ENCODE measurements at places on chromosomes 6 and 20.
A peak's percentile ranks its signal among the peaks of the same experiment; 100 is the strongest.

- DNase-seq, result peak; percentile 75
Measured at GRCh38 chr6:113414511-113414910, 442.6 kb upstream of the MARCKS start.

DNA sequence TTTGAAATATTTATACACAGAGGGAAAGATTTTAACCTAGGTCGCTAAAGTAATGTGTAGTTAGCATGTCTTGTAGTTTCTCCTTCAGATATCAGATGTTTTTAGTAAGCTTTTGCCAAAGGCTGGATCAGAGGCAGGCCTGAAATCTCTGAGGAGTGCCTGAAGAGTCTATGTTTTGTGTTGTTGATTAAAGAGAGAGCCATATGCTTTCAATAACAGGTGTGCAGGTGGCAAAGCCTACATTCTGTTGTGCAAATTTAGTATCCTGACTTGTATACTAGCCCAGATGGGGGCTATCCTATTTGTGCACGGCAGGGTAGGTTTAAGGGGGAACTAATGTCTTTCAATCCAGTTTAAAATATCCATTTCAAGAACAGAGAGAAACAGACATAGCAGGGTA lies 167.1 kb upstream of the ATXN1 start:
- no peak for DNase-seq

DNA sequence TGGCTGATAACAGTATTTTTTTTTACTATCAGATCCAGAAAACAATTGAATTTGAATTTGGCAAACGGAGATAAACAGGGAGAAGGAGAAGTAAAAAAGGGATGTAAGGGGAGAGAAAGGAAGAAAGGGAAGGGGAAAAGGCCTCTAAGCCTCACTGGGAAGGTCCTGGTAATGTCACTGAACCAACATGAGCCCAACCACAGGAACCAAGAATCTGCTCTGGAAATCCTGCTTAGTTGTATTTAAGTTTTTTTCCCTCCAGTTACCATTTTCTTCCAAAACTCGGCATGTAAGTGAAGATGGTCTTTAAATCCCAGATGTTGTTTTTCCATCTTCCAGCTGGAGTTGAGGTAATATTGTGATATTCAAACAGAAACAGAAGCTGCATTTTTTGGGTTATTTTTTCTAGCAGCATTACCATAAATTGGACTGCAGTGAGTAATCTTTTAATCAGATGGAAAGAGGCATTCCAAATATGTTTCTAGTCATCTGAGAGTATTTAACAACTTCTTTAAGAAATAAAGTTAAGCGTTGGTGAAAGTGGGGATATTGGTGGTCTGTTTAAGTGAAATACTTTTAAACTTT lies 91.1 kb downstream of the TXNDC5 start:
- DNase-seq, result no peak

- no peak for DNase-seq
Measured at GRCh38 chr6:124441450-124441849, 520.8 kb upstream of the RNF217 start.

DNA sequence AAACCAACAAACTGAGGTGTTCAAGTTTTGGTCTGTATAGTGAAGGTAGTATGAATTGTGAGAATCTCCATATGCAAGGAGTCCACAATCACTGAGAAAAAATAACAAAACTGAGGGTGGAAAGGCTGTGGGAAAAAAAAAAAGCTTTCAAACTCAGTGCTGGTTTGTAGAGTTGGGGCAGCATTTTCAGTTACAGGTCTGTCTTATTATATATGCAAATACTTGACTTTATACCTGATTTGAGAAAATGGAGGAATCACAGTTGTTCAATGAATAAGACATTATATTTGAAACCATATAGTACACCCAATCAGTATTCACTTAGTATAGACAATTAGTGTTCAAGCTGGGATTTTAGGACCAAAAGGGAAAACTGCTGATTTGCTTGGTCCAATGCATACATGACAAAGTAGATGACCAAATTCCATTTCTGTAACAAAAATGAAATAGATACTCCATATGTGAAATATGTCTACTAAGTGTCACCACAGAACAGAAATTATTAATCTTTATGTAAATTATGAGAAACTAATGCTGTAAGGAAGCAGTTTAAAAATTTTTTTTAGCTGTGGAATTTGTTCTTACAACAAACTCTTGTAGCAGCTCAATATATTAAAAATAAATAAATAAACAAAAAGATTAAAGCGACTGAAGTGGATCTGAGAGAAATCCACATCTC lies 187.7 kb downstream of the ASCC3 start:
- DNase-seq, result no peak

DNA sequence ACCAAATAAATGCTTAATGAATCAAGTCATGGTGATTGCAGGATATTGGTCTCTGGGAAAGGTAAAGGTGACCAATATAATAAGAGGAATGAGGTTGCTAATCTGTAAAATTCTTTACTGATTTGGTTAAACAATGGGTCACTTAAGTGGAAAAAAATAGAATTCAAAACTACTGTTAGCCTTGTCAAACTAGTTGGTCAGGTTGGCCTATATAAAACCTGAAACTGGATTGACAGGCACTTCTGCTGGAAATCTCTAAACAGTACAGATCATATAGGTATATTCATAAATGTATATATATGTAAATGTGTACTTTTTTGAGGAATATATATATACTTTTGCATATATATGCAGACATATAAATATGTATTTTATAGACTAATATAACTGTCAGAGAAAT lies 19.7 kb downstream of the PLCB4 start:
- no peak for DNase-seq

DNA sequence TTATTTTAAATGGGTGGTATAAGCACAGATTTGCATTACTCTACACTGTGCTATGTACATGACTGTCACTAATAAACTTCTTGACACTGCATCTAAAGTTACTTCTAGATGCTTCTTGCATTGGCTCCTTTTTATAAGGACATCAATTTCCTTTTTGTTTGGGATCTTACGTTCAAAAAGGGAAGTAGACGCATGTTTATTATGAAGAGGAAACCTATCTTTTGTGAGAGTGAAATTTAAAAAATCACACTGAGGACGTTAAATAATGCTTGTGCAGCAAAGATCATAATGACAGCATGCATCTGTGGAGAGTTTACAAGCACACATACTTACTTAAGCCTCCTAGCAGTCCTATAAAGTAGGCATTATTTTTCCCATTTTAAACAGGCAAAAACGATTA lies 479.5 kb downstream of the CD83 start:
- DNase-seq, result no peak

- DNase-seq, result no peak
Measured at GRCh38 chr6:1738558-1739081, 128.9 kb downstream of the FOXC1 start.

- no peak for DNase-seq
Measured at GRCh38 chr20:62368976-62369814, 2.1 kb upstream of the LAMA5 start.

GRCh38 chr6:99608059-99608885 lies 1.6 kb downstream of the PRDM13 start:
- no peak for DNase-seq

GRCh38 chr6:157029980-157030690 lies 253.0 kb downstream of the ARID1B start:
- DNase-seq, result no peak

- DNase-seq, result no peak
Measured at GRCh38 chr6:37654727-37655500, 42.8 kb downstream of the MDGA1 start.

DNA sequence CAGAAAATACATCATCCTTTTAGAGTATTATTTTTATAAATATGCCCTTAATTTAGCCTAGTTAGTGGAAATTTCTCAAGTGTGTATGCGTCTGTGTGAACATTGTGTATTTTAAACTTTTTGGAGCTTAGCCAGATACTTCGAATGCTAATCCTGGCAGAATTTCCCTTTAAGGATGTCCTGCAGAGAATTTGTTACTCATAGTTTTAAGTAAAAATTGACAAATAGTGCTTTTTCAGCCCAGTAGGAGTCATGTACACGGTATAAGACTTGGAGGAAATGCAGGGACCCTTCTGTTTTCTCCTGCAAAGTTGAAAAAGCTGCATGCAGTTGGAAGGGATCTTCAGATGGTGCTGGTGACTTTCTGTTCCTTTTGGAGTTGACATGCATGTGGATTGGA lies at the start of gene FHL5:
TSS of gene FHL5 (plus strand) at position 243 of the 400 bp plus-strand sequence. CDS start 40,486 bp downstream, outside the sequence.
- no peak for DNase-seq
